ENCODE measurements at places on chromosomes 1 and 21.

- no peak for ATAC-seq
These were observed 152.9 kb upstream of the DAB1 start for GRCh38 chr1:57576756-57577155.

DNA sequence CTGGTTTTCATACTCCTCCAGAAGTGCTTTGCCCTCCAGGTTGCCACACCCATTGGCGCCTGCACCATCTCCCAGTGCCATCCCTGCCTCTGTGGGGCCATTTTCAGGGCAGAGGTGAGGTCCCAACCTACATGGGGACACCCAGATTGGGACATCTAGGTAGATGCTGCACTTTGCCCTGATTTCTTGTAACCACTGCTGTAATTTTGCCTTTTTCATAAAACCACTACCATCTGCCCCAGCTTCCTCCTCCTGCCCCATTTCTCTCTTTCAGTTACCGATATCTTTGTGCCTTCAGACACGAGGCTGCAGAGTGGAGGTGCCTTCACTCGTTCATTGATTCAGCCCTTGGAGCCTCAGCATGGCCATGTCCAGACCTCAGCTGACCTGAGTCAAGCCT is 21.4 kb downstream of the FAAH start:
- no peak for ATAC-seq

- ATAC-seq = no peak
These were observed 658 bp upstream of the COL16A1 start for GRCh38 chr1:31704271-31705079.

DNA sequence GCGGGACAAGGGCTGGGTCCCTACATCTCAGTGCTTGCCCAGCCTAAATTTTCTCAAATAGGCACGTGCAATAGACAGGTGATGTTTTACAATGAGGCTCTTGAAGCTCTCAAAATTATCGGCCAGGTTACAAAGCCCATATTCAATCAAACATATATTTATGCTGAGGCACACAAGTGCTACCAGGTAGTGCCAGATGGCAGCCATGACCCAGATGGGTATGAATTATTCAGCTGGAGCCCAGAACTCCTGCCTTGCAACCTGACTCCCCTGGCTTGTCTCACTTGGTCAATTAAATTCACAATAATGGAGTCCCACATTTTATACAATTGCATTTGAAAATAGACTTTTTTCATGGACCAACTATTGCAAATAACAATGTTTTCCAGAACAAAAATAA is 12.3 kb upstream of the ADAM30 start:
- ATAC-seq = no peak

- no peak for ATAC-seq
These were observed 337.6 kb downstream of the ZP4 start for GRCh38 chr1:237553078-237553477.

- no peak for ATAC-seq
These were observed 674.5 kb upstream of the CXADR start for GRCh38 chr21:16838331-16838730.

DNA sequence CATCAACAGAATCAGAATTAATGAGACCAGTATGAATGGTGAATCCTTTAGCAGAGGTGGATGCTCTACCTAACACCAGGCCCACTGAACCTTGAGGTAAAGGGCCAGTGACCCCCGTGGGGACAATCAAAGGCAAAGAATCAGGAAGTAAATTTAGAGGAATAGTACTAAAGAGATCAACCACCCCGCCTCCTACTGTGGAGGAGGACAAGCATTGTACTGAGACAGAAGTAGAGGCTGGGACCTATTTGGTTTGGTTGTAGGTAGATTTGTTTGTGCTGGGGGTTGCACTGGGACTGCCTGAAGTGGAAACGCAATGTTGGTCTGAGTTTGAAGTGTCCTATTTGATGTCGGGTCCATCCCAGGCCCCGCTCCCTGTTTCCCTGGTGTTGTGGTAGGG is 9.5 kb downstream of the CD48 start:
- no peak for ATAC-seq

DNA sequence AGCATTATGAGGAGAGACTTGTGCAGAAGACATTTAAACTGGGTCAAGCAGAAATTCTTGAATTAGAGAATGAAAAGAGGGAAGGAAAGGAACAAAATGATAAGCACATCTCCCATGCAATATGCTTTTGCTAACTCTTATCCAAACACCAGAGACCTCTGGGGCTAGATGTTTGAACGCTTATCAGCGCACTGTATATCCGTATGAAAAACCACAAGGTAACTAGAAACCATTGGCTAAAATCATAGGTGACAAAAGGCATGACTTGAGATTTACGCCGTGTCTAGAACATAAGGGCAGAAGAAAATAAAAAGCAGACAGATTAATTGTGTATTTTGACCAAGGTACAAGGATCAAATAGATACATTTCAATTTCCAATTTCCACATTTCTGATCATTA is 38.0 kb upstream of the TIAM1 start:
- ATAC-seq = no peak

DNA sequence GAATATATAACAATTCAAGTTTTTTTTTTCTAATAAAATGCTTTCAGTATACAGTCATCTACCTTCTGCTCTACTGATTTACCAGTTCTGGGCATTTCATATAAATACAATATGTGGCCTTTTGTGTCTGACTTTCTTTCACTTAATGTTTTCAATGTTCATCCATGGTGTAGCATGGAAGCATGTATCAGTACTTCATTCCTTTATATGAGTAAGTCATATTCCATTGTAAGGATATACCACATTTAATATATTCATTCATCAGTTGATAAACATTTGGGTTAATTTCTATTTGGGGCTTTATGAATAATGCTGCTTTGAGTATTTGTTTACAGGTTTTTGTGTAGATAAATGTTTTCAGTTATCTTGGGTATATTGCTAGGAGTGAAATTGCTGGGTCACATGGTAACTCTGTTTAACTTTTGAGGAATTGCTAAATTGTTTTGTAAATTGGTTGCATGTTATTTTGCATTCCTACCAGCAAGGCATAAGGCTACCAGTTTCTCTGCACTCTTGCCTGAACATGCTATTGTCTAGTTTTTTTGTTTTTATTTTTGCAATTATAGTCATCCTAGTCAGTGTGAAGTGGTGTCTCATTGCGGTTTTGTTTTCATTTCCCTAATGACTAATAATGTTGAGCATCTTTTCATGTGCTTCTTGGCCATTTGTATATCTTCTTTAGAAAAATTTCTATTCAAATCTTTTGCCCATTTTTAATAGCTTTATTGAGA is 206.1 kb downstream of the TM2D1 start:
- no peak for ATAC-seq

- no peak for ATAC-seq
These were observed 259.1 kb downstream of the CACNA1E start for GRCh38 chr1:181742426-181742825.

GRCh38 chr1:8465013-8465412 is 147.1 kb downstream of the SLC45A1 start:
- no peak for ATAC-seq

GRCh38 chr1:227161470-227161869 is 156.8 kb downstream of the CDC42BPA start:
- ATAC-seq = no peak

GRCh38 chr1:8348777-8349472 is 31.0 kb downstream of the SLC45A1 start:
- ATAC-seq = peak; percentile 77

DNA sequence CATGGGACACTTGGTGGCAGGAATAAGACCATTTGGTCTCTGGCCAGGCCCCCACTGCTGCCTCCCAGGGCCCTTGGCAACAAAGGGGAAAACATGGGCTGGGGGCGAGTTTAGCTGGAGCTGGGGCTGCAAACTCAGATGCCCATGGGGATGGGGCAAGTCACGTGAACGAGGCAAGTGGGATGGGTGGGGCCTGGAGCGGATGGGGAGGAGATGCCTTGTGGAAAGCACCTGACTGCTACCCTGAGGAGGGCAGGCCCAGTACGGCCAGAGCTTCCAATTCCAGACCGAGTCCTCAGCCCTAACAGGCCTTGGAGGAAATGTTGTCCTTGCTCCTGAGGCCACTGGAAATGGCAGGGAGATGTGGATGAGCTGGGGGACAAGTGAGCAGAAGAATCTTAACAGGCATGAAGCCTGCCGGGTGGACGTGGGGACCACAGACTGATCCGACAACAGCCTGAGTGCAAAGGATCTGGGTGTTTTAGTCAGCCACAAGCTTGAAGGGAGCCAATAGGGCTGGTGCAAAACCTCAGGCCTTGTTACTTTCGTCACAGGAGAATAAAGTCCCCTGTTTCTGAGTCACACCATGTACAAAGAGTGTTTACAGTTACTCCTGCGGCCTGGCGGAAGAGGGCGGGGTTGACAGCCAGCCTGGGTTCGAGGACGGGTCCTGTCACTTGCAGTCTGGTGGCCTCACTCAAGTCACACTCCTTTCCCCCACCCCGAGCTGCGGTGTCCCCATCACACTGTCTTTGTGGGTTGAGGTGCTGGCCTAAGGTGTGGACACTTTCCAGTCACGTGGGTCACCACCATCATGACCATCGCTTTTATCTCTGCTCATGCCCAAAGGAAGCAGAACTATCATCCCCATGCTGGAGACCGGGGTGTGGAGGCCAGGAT is 19.1 kb downstream of the RUNX3 start:
- ATAC-seq = peak; percentile 96

DNA sequence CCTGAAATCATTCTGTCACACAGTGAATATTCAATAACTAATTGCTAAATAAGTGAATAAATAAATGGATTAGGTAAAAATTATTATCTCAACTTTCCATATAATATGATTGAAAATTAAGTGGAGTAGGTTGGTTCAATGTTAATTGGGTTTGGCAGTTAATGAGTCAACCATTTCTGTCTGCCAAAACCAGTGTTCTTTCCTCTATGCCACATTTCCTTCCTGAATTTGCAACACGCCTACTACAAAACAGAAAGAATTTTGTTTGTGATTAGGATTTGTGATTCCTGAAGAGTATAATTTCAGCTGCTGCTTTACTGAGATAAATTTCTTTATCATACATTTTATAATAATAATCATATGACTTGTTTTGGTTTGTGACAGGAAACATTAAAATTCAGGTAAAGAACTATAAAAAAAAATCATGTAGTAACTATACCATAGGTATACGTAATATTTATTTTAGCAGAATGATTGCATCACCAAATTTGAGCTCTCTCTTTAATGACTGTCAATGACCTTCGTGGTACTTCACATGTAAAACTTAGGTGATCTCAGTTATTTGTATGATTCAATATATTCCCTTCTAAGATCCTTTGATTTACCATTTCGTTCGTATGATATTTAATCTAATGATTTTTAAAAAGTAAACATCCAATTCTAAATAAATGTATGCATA is 241.3 kb downstream of the KCNT2 start:
- no peak for ATAC-seq

DNA sequence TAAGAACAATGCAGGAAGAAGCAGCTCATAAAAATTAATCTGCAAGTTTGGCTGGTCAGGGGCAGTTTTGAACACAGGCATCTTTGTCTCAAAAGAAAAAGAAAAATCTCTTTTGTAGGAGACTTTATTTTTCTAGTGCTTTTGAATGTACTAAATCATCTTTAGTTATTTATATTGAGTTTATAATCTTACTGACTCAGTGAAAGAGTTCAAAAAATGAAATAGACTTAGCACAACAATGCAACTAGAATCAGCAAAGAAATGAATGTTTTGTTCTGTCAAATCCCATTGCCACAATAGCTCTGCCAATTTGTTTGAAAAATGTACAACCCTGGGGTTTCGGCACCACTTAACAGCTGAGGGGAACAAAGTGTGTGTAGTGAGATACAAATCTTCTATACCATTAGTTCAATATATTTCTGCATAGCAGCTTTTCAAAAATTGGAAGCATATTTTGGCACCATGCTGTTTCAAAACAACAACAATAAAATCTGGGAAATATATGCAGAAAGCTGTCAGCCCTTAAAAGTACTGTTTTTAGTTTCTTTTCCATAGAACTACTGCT is 1969.1 kb downstream of the MRPL39 start:
- no peak for ATAC-seq

DNA sequence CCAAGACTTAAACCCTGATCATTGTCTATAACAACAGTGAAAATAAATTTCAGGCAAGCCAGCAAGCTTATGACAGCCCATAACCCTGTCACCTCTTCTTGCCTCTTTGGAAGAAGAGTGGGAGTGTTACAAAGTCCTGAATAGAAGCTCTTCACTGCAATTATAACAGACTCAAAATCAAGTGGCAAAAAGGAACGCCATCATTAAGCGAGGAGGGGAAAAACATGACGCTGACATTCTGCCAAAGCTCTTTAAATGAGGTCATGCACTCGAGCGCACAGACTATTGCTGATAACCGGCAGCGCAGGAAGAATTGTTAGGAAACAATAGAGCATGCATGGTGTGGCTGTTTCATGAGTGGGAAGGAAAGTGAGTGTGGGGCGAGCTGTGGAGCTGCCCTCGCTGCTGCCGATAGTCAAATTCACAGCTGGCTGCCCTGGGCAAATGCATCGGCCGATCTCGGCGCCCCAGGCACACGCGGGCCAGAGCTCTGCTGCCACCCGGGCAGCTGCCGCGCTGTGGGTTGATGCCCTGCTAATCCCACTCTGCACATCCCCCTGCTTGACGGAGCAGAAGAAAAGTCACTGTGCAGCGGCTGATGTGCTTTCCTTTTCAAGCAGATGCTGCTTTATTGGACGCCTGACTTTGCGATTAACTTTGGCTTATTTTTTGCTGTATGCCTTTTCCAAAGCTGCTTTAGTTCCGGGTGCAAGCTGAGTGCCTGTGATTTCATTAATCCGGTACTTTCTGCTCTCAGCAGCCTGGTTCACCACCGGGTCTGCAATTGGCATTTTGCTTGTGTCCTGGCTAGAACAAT is 102.4 kb upstream of the ST6GALNAC5 start:
- no peak for ATAC-seq

GRCh38 chr21:28336314-28336713 is 656.4 kb downstream of the LTN1 start:
- ATAC-seq = no peak

DNA sequence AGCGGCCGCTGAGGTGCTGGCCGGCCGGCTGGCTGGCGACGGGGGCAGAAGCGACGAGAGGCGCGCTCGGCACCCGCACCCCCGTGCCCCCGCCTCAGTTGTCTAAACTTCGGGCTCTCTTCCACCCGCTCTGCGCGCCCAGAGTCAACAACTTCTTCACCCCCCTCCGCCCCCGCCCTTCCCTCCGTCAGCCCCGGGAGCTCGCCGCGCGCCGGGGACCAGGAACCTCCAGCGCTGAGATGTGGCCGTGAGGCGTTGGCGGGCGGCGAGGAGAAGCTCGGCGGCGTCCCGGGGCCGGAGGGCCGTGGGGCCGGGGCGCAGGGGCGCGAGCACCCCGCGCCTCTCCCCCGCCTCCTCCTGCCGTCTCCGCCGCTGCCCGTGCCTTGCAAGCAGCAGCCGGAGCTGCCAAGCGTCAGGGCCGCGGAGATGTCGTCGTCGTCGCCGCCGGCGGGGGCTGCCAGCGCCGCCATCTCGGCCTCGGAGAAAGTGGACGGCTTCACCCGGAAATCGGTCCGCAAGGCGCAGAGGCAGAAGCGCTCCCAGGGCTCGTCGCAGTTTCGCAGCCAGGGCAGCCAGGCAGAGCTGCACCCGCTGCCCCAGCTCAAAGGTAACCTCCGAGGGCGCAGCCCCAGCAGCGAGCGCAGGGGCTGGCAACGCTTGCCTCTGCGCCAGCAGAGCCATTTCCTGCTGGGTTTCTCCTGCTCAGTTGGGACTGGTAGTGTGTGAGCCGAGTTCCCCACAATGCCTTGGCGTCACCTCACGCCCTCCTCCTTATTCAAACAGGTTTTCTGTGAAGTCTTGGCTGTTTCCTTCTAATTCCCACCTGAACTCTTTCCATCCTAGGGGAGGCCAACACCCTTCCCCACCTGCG is 710 bp downstream of the PPP2R5A start:
- peak; percentile 9 for ATAC-seq

Measured in activated CD4-positive, CD25-positive, alpha-beta regulatory T cell treated with anti-CD3 and anti-CD28 coated beads, Interleukin-2, amount 50 U/mL, for 24 hours (primary cell).